ENCODE measurements at places on chromosomes 4 and X.

GRCh38 chrX:72394518-72395170 lies 88.9 kb upstream of the CITED1 start:
- no peak for DNase-seq

DNA sequence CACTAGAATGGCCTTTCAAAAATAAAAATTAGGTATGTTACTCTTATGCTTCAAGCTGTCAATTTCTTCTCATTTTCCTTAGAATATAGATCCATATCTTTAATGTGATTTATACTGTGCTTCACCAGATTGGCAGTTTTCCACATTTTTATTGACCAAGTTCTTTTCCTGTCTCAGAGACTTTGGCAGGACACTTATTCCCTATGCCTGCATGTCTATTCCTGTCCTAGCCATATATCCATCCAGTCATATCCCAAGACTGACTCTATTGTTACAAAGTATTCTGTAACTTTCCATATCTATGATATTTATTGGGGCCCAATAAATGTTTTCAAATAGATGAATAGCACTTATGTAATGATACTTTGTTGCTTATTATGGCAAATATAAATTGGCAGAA lies 450.7 kb downstream of the GASK1B start:
- DNase-seq = no peak

GRCh38 chr4:22410645-22411247 lies 105.1 kb downstream of the ADGRA3 start:
- no peak for DNase-seq

GRCh38 chr4:110071466-110071865 lies 126.9 kb downstream of the ELOVL6 start:
- DNase-seq = no peak

- no peak for DNase-seq
Observed at GRCh38 chr4:40939856-40940255, 190.1 kb downstream of the NSUN7 start.

DNA sequence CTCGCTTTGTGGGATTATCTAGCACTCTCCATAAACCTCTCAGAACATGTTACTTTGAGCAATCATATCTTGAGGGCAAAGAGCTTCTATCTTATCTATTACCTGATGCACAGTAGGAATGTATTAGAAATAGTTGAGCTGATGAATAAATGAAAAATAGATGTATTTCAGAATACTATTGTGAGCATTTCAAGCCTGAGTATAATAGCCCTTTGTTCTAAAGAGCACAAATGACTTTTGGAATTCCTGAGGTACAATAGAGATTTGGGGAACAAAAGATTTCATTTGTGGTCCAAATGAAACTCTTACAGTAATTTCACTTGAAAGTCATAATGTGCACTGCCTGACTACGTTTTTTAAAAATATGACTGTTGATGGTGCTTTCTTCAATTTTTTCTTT lies 159.5 kb downstream of the UGT8 start:
- DNase-seq = no peak

GRCh38 chrX:50726296-50726695 lies 87.7 kb downstream of the SHROOM4 start:
- DNase-seq = no peak

DNA sequence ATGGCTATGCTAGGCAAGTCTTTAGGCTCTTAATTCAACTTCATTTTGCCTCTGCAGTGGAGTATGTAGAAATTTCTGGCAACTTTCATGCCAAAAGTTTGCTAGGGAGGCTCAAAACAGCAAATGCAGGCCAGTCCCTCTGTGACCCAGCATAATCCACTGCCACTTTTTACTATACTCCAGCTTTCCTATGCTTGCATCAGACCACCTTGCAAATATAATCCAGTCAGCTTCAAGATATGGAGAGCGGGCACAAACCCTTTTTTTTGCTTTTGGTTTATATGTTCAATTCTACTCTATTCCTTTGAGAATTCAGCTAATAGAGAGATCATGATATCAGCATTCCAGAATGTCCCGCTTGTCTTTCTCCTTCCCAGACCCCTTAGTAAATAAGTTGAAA lies 192.0 kb upstream of the PABPC4L start:
- no peak for DNase-seq

DNA sequence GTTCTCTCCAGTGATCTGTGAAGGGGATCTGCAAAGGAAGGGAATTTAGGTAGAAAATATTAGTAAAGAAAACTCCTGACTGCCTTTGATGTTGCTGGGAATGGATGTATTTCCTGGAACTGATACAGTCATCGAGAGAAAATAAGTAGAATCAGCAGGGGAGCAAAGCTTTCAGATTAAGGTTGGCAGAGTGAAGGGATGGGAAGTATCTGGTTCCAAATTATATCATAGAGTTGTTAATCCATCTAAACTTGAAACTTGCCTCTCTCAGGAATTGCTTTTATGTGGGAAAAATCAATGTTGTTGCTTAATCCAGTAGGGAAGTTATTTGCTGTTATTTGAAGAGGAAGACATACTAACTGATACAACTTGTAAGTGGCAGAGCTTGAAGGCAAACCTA lies 19.3 kb downstream of the EPHA5 start:
- no peak for DNase-seq

- no peak for DNase-seq
Observed at GRCh38 chr4:55808632-55809031, 11.0 kb upstream of the EXOC1L start.

DNA sequence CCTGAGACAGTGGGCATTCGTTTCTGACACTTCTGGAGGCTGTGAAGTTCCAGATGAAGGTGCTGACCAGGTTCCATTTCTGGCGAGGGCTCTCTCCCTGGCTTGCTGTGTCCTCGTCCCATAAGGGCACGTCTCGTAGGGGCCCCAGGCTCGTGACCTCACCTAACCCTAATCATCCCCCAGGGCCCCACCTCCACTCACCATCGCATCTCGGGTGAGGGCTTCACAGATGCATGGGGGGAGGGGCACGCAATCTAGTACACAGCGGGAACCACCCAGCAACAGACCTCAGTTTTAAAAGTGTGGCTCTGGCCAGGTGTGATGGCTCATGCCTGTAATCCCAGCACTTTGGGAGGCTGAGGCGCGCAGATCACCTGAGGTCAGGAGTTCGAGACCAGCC lies 22.1 kb downstream of the PDE6B start:
- DNase-seq = no peak

DNA sequence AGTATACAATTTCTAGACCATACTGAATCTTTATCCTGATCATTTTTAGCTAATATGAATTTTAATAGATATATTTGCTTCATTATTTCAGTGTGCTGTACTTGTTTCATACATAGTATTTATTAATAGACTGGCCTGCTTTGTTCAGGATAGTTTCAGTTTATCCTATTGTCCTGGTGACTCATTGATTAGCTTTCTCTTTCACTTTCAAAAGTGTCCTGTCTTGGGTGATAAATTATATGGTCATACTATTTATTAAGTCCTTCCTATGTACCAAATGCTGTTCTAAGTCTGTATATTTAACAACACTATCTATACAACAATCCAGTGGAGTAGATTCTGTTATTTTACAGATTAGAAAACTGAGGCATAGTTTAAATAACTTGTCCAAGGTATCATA lies 153.8 kb upstream of the RAPGEF2 start:
- DNase-seq = no peak

DNA sequence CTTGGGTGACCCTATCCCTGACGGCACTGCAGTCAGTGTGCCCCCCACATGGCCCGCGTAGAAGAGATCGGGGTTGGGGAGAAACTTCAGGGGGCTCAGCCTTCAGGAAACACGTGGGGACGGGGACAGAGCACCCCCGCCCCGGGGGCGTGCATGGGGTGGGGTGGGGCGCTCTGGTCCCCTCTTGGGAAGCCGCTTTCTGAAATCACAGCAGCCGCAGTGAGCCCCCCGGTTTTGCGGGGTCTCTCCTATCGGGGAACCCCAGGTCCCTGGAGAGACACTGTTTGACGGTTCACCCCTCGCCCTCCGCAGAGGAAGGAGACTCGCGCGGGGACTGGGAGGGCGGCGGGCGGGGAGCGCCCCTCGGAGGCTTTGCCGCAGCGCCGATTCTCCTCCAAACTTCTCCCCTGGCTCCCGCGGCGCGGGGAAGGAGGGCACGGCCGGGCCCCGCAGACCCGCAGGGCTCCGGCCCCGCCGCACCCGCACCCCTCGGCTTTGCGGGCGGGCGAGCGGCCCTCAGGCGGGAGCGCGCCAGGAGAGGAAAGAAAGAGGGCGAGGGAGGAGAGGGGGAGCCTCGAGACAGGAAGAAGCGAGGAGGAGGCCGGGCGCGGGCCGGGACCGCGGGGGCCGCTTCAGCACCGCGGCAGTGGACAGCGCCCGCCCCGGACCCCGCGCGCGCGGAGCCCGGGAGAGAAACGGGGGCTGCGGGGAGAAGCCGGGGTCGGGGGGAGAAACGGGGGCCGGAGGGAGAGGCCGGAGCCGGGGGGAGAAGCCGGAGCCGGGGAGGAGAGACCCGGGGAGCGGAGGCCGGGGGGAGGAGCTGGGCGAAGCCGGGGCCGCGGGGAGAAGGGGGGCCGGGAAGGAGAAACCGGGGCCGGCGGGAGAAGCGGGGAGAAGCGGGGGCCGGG lies 612 bp downstream of the CPLX1 start:
- no peak for DNase-seq

DNA sequence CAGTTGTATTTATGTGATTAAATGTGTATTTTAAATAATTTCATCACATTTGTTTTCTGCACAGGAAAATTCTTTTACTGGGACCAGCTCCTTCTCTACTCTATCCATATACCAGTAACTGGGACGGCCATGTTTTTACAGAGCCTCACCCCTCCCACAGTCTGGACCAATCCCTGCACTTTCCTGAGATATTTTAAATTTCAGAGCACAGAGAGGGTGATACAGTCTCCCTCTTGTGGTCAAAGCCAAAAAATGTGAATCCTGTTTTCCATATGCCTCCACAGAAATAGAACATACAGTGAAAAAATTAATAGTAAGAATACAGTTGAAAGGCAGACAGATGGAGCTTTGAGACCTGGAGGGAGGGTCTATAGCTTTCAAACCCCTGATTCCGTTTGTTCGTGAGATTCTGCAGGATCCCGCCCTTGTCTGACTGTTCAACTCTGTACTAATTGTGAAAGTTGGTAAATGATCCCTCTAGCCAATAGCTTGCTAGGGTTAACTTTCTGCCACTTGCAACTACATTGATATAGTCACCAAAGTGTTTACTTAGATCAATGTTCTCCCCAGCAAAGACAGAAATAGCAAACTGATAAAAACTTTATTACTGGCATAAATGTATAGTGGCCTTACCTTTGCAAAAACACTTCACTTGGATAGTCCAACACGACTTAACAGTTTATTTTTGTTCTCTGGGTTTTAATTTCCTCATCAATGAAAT lies 172.2 kb downstream of the PPARGC1A start:
- no peak for DNase-seq

- DNase-seq = no peak
Observed at GRCh38 chr4:113832803-113833202, 71.3 kb upstream of the CAMK2D start.

DNA sequence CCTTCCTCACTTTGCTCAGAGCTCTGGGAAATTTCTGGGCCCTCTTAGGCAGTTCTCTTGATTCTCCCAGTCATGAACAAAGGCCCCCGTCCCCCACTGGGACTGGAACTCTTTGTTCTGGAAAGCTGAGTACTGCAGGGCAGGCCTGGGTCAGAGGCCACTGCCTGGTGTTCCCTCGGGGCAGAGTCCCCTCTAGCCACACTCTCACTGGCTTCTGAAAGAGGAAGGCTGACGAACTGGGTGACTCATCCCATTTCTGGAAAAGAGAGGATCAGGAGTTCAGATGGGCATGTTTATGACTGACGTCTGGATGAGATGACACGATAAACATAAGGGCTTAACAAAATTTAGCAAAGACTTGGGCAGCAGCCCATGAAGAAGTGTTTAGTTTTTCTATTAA lies 47.7 kb downstream of the DDX3X start:
- DNase-seq = peak; percentile 24
